ENCODE measurements at places on chromosomes 2 and 18.

DNA sequence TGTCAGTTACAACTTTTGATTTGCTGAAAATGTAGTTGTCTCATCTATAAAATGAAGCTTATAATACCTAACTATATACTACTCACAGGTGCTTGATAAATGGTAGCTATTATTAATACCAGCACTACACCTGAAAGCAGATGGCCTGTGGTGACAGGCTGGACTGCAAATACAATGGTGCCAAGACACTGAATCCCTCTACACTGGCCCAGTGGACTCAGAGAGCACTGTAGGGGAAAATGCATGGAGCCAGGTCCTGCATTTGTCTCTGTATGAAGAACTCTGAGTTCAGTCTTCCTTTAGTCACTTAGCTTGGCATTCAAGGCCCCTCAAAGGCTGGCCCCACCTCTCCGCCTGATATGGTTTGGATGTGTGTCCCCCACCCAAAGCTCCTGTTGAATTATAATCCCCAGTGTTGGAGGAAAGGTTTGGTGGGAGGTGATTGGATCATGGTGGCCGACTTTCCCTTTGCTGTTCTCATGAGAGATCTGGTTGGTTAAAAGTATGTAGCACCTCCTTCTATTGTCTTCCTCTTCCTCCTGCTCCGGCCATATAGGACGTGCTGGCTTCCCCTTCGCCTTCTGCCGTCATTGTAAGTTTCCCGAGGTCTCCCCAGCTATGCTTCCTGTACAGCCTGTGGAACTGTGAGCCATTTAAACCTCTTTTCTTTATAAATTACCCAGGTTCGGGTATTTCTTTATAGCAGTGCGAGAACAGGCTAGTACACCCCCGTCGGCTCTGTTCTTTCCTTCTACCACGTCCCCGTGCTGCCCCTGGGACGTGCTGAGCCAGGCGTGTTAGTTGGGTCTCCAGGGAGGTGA, 11.1 kb upstream of the NTSR2 start:
- no peak for DNase-seq

- no peak for DNase-seq
Observed at GRCh38 chr18:10856132-10856531, 293.2 kb downstream of the PIEZO2 start.

DNA sequence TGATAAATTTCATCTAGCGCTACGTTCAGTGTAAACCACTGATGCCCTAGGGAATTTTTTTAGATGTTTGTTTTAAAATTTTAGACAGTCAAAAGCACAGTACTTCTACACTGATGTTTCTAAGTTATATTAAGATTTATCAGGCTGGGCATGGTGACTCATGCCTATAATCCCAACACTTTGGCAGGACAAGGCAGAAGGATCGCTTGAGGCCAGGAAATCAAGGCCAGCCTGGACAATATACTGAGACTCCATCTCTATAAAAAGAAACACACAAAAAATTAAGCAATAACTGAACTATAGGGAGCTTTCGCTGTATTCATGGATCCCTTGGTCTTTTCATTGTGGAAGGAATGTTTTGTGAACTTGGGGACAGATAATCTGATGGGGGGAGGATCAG, 50.6 kb upstream of the MAPRE2 start:
- DNase-seq = no peak

- no peak for DNase-seq
Observed at GRCh38 chr2:6470518-6470917, 395.2 kb downstream of the CMPK2 start.

GRCh38 chr2:205267323-205267722, 415.0 kb upstream of the NRP2 start:
- DNase-seq = no peak

GRCh38 chr2:112451317-112451716, 17.9 kb upstream of the RGPD8 start:
- no peak for DNase-seq

- no peak for DNase-seq
Observed at GRCh38 chr2:185274718-185275484, 463.7 kb upstream of the FSIP2 start.

GRCh38 chr2:182132605-182133004, 147.0 kb downstream of the PPP1R1C start:
- no peak for DNase-seq

DNA sequence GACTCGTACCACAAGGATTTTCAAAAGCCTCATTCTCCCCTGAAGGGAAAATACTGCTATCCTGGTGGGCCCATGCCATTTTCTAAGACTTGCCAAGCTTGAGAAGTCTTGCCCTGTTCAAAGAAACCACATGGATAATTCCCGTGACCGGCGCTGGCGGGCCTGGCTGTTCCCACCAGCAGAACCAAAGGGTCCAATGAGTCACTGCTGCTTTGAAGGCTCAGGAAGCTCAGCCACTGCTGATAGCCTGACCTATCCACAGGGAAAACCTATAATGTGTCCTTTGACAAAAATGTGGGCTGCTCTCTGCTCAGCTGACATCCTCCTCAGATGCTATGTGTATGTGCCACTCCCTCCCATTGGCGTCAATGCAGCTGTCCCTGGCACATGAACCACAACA, 137.9 kb upstream of the RAB12 start:
- DNase-seq = no peak

- no peak for DNase-seq
Observed at GRCh38 chr2:225274751-225275150, 124.8 kb upstream of the NYAP2 start.

DNA sequence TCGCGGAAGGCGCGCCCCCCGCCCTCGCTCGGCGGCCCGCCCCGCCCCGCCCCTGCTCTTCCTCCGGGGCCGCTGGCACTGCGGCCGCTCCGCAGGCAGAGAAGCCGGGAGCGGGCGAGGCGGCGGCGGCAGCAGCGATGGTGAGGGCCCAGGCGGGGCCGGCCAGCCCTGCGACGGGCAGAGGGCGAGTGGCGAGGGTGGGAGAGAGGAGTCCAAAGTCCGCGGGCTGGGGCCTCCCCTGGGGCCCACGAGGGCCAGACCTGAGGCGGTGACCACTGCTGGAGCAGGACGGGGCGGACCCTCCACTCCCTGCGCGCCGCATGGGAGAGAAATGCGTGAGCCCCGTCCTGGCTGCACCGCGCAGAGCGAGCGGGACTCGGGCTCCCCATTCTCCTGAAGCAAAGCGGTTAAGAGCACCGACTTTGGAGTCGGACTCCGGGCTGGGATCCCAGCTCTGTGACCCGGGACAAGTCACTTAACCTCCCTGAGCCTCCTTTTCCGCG, at the start of gene VAMP5:
TSS of gene VAMP5 (plus strand) at position 78 of the 503 bp plus-strand sequence. CDS start at position 138, 60 bp downstream.
- no peak for DNase-seq

DNA sequence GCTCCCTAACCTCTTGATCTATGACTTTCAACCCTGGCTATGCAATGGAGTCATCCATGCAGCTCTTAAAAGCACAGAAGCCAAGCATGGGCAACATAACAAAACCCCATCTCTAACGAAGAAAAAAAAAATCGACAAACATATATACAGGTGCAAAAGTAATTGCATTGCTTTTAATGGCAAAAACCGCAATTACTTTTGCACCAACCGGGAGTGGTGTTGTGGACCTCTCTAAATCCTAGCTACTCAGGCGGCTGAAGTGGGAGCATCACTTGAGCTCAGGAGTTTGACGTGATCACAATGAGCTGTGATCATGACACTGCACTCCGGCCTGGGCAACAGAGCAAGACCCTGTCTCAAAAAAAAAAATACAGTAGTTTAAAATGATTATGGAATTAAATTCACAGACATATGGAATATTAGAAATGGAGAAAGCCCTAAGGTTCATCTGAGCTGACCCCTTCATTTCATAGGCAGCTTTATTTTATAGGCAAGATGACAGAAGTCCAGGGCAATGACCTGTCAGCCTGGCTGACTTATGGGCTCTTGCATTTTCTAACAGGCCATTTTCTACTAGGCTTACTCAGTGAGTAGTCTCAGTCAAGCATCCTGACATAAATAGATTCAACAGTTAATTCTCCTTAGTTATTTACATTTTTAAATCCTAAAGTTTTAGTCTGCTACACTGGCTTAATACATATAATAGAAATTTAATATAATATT, 183.8 kb downstream of the ANKRD44 start:
- no peak for DNase-seq

DNA sequence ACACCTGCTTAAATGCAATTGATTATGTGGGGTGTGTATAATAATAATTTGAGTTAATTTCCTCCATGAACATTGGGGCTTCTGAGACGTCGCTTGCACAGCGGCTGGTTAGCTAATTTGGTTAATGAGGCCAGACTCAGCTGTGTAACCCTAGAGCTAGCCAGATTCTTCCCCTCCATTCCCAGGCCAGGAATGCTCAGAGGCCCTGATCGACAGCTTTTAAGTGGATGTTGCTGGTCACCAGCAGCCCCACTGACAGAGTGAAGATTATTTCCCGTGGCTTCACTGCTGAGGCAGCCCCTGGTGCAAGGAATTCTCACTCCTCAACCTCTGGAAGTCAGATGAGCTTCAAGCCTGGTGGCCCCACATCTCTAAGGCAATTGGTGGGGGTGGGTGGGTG, 12.4 kb upstream of the EPAS1 start:
- DNase-seq = no peak

- no peak for DNase-seq
Observed at GRCh38 chr2:212618636-212619035, 80.0 kb upstream of the ERBB4 start.

- DNase-seq = no peak
Observed at GRCh38 chr18:8339952-8340351, 269.3 kb upstream of the RAB12 start.

- DNase-seq = no peak
Observed at GRCh38 chr2:113818382-113818951, 62.0 kb upstream of the SLC35F5 start.

DNA sequence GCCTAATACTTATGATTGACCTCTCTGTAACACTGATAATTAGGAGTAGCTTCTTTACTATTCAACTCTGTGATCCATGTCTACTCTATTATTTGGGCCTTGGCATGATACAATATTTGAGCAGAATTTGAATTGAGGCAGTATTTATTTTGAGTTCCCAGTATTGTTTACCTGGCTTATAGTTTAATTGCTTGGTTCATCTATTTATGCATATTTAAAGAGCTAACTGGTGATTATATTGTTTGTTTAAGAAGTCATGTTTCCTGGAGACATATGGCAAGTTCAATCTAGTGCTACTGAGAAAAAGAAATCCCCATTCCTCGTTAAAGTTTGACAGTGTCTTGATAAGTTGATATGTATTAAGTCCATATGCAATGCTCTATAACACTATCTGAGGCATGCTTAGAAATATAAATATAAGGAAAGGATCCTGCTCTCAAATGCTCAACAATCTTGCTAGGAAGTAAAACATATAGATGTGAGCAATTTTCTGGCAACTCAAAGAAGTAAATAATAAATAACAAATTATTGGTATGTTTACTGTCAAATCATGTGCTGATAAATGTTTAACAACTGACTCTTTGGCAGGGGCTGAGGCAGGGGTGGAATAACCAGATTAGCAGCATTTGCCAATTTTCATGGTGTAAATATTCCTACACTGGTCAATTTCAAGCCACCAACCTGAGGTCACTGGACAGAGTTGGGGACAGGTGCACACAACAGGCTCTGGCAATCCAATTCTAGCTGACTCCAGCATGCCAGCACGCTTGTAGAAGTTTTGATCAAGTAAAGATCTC, 430.2 kb upstream of the PIK3C3 start:
- DNase-seq = no peak

DNA sequence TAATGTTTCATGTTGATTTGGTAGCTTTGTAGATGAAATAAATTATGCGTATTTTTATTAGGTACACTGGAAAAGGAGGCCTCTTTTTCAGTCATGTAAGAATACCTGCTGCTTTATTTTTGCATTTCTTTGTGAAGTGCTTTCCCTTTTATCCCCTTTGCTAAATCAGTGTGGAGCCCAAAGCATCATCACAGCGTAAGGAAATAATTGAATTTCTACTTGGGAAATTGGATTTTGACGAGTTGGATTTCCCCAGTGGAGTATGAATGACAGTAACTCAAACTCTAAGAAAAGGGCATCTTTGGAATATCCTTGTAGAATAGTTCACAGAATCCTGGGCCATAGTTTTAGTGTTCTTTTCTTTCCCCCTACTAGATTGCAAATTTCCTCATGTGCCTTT, 97.2 kb downstream of the KCNJ3 start:
- no peak for DNase-seq

- no peak for DNase-seq
Observed at GRCh38 chr2:120880381-120880780, 144.7 kb downstream of the GLI2 start.

DNA sequence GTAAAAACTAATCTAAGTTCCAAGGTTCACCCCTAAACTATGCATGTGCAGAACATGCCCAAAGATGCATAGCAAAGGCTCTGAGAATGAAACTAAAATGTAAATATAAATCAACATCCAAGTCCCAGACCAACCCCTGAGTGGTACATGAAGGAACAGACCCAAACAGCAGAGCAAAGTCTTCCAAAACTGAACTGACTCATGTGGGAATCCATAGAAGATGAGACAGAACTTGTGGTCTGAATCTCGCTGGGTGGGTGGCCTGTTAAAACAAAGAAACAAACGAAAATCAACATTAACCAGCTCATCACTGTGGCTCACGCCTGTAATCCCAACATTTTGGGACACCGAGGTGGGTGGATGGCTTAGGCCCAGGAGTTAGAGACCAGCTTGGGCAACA, 29.5 kb upstream of the ATRAID start:
- DNase-seq = no peak

DNA sequence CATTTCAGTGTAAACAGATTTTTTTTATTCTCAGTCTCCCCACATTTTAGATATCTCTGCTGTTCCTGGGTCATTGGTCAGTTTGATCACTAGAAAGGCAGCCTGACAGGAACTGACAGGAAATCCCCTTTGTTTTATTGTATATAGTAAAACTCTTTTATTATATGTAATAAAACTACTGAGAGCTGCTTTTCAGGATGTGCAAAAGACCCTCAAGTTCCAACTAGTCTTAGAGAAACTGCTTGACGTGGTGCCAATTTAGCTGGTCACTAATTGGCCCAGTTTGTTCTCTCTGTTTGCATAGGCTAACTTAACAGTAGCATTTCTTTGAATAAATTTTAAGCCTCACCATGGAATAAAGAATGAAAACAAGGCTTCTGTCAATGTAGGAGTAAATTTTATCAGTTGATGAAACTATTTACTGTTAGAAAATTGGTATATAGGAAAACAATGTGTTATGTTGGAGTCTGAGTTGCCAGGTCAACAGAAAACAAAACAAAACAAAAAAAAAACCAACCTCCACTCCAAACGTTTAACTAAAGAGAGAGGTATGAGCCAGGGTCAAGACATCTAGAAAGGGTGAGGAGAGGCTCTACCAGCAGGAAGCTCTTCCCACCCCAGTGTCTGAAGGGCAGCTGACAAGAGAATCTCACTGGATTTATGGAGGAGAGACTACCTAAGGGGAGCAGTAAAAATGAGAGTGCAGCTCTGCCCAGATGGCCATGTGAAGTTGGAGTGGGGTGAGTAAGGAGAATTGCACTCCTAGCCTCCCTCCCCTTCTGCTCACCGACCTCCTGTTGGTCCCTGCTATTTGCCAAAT, 184.6 kb downstream of the ST6GAL2 start:
- DNase-seq = no peak

Data from thoracic aorta (tissue), 2 donors.